Urothelium cell line (cell line): ENCODE measurements at places on chromosomes 16 and 17.

GRCh38 chr16:85331688-85332087, 219.4 kb upstream of the CIBAR2 start:
- no peak for DNase-seq

DNA sequence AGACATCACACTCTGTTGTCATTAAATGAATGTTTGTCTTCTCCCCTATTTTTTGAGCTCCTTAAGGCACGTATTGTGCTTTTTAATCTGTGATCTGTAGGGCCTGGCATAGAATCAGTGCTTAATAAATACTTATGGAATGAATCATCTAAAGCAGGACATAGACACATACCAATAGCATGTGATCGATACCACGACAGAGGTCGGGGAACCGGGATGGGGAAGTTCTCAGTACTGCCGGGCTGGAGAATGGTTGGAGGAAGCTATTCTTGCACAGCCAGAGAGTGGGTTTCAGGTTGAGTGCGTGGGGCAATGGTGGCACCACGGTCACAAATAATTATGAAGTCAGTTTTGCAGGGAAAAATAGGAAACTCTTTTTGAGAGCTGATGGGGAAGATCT, 26.8 kb downstream of the NLRP1 start:
- DNase-seq: peak; percentile 12

GRCh38 chr16:65054457-65054856, 67.4 kb downstream of the CDH11 start:
- no peak for DNase-seq

DNA sequence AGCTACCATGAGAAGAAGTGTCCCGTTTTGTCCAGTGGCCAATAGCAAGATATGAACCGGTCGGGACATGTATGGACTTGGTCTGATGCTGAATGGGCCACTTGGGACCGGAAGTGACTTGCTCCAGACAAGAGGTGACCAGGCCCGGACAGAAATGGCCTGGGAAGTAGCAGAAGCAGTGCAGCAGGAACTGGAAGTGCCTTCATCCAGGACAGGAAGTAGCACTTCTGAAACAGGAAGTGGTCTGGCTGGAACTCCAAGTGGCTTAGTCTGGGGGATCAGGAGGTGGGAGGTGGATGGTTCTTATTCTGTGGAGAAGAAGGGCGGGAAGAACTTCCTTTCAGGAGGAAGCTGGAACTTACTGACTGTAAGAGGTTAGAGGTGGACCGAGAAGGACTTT, 5.3 kb downstream of the EFNB3 start:
- DNase-seq: no peak
